T1000 (cell line): ENCODE measurements at places on chromosomes 6 and 20.

GRCh38 chr6:34237316-34237721 is 646 bp downstream of the HMGA1 start:
- DNase-seq, result no peak

GRCh38 chr6:166774292-166774691 is 147.2 kb upstream of the RPS6KA2 start:
- no peak for DNase-seq

DNA sequence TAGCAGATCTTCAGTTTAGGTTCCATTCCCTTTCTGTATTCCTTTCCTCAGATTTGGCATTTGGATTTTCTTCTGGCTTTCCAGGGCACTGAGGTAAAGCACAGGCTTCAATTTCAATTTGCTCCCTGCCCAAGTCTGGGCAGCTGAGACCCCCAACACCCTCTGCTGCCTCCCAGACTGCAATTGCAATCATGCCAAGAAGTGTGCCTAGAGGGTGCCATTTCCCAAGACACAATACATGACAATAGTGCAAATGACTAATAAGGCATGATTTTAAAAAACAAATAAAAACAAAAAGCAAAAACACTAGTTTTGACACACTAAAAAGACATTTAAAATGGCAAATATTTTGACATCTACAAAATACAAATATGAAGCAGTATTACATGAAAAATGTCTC is 364.8 kb downstream of the EPM2A start:
- DNase-seq, result no peak

- no peak for DNase-seq
Observed at GRCh38 chr6:97669191-97670031, 386.4 kb upstream of the MMS22L start.

DNA sequence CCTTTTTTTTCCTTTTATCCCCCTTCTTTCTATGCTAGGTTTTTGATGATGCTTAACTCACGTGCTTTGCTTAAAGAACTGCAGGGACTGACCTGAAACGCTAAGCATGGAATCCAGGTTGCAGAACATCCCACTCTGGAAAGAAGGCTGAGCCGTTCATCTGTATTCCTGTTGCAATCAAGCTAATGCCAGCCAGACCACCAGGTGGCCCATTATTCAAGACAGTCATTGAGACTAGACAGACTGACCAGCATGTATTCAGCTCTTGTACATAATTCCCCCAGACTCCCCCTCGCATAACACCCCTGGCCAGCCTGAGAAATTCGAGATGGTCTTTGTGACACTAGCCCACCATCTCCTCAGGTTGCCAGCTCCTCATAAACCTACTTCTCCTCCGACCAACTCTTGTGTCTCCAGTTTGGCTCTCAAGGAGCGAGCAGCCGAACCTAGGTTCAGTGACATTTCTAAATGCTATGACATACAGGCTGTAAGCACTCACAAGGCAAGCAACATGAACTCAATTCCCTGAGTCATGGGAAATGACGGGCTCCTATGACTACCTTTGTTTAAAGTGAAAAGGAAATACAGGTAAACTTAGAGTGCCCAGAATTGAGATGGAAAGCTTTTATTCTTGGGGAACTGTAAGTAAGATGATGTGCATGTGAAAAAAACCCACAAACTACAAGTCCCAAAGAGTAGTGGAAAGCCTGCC is 309.3 kb upstream of the CDYL start:
- DNase-seq, result no peak

DNA sequence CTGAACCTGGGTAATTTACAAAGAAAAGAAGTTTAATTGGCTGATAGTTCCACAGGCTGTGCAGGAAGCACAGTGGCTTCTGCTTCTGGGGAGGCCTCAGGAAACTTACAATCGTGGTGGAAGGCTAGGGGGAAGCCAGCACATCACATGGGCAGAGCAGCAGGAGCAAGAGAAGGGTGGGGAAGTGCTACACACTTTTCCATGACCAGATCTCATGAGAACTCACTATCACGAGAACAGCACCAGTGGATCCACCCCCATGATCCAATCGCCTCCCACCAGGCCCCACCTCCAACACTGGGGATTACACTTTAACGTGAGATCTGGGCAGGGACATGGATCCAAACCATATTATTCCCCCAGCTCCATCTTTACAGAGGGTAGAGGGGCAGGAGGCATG is 166.4 kb downstream of the NFATC2 start:
- no peak for DNase-seq

GRCh38 chr6:18753076-18753475 is 365.9 kb downstream of the RNF144B start:
- no peak for DNase-seq
